Tongue (tissue), 3 donors: ENCODE measurements at places on chromosomes 7 and 10. TPM values are rescaled to one million over a fixed set of nuclear protein-coding genes. Genes with fewer than 3 reads are reported as not detected.

The FERD3L gene
- total RNA-seq = not detected

The LRRC17 gene
- 38.0 TPM for total RNA-seq

The CPA4 gene
- 2.4 TPM for total RNA-seq

The HOXA6 gene
- not detected for total RNA-seq

- no peak for DNase-seq
Measured at GRCh38 chr7:116738378-116738777, 66.4 kb downstream of the MET start.

- peak; percentile 2 for DNase-seq
Measured at GRCh38 chr7:127536741-127537140, 48.7 kb downstream of the GCC1 start.

The CNNM1 gene
- total RNA-seq = 0.92 TPM
